NCI-H1694 treated with DMSO at 0.1 percent for 48 hours (cell line): ENCODE measurements at places on chromosomes 3 and 15.

DNA sequence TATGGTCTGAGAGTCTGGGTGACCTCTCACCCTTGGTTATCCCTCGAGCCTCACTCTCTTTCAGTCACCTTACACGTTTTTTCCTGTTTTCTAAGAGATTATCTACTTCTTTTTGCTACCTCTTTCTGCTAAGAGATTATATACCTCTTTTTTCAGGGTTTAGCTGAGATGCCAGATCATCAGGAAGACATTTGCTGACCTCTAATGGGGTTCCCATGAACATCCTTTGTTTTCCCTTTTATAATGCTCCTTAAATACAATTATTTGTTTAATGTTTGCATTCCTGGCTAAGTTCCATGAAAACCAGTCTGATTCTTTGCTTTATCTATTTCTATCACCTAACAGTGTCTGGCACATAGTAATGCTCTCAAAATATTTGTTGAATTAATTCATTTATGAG is 39.6 kb downstream of the LEKR1 start:
- no peak for DNase-seq

GRCh38 chr3:124483915-124484470 is 246.3 kb upstream of the UMPS start:
- DNase-seq = no peak

DNA sequence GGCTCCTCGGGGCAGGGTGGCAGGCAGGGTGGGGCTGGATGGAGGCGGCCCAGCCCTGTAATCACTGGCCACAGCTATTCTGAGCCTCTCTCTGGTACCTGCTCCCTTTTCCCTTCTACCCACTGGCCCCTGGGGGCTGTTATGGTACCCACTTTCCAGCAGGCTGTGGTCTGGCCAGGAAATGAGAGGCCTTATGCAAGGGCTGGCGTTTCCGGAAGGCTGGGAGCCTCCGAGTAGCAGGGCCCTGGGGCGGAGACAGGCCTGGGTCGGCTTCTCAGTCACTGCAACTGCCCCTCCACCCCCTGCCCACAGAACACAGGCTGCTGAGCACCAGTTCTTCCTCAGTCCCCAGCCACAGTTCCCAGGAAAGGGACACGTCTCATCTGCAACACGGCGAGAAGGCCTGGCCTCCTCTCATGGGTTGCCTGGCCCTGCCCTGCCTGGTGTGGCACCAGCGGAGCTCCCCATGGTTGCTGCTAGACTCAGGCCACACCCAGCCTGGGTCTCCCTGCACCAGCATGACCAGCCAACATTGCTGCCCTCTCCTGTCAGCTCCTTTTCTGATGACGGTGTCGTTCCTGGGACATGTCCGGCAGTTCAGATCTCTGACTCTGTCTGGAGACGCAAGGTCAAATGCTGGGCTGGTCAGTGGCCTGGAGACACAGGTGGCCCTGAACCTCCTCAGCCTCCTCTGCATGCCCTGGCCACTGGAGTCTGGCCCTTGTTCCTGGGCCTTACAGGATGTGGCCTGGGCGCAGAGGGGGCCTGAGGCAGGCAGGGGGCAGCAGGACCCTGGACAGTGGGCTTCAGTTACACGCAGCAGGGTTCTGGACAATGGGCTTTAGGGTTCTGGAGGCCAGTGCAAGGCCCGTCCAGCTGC is 6.5 kb downstream of the CHST13 start:
- no peak for DNase-seq

GRCh38 chr3:120726791-120727190 is 15.5 kb downstream of the RABL3 start:
- no peak for DNase-seq

DNA sequence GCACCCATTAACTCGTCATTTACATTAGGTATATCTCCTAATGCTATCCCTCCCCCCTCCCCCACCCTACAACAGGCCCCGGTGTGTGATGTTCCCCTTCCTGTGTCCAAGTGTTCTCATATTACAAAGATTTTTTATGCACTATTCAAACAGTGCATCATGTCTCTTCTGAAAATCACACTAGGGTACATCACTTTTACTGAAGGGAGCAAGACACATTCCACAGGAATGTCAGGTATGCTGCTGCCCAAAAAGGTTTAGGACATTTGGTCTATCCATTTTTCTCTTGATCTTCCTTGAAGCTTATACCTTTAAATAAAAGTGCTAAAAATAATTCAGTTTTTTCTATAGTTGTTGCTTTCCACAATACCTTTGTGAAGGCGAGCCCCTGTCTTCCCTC is 9.2 kb upstream of the EPHA3 start:
- no peak for DNase-seq
